Activated CD4-positive, CD25-positive, alpha-beta regulatory T cell (primary cell): ENCODE measurements at places on chromosomes 2 and 18.

DNA sequence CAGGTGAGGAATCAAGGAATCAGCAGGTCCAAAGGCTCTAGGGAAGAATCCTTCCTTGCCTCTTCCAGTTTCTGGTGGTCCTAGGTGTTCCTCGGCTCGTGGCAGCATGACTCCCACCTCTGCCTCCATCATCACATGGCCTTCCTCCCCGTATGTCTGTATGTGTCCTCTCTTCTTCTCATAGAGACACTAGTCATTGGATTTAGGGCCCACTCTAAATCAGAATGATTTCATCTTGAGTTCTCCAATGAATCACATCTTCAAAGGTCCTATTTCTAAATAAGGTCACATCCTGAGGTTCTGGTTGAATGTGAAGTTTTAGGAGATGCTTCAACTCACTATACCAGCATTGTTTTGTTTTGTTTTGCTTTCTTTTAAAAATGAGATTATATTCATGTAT is 11.1 kb upstream of the AGFG1 start:
- no peak for DNase-seq

GRCh38 chr2:233456111-233456510 is 101.8 kb downstream of the DGKD start:
- DNase-seq = no peak

DNA sequence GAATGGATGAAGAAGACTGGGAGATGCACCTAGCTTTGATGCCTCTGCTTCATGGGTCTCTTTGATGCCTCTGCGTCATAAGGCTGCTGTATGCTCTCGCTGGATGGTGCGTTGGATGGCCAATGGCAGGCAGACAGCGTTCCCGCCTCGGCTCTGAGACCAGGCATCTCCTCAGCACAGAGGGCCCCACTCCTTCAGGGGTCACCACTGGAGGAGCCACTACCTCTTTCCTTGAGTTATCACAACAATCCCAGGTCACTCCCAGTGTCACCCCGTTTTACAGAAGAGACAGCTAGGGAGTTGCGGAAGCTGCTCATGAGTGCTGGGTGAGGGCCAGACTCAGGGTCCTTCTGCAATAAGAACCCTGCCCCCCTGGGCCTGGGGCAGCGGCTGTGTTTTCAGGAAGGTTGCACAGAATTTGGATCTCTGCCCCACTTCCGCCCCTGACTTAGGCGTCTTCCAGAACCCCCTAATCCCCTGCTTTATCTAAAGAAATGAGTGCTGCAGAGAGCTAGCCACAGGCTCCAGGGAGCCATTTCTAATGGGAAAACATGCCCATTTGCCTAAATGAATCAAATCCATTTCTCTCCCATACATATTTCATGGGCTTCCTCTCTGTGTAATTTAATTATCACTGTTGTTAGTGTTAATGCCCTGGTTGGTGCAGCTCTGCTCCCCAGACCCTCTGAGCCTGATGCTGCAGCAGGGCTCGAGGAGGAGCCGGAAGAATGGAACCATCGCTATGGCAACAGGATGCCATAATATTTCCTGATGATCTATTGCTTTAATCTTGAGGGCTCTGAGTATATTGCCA is 131.8 kb upstream of the HS6ST1 start:
- DNase-seq = no peak

GRCh38 chr18:25675123-25675850 is 323.3 kb upstream of the ZNF521 start:
- no peak for DNase-seq

GRCh38 chr2:55123851-55124269 is 73.6 kb upstream of the RTN4 start:
- no peak for DNase-seq

- DNase-seq = no peak
Observed at GRCh38 chr18:75790796-75791195, 363.3 kb upstream of the SMIM21 start.

- no peak for DNase-seq
Observed at GRCh38 chr2:161997916-161998471, 76.0 kb downstream of the DPP4 start.

- DNase-seq = no peak
Observed at GRCh38 chr2:212998626-212999359, 152.6 kb downstream of the IKZF2 start.
